ENCODE measurements at places on chromosomes 2 and 18. TPM values are rescaled to one million over a fixed set of nuclear protein-coding genes. Genes with fewer than 3 reads are reported as not detected.
A peak's percentile ranks its signal among the peaks of the same experiment; 100 is the strongest.

SLC23A3 gene
- total RNA-seq = 7.7 TPM

GRCh38 chr2:27931361-27931950 is 40.9 kb downstream of the BABAM2 start:
- no peak for ATAC-seq

GPAT2 gene
- 28.2 TPM for total RNA-seq

HJURP gene
- 90.4 TPM for total RNA-seq

DNA sequence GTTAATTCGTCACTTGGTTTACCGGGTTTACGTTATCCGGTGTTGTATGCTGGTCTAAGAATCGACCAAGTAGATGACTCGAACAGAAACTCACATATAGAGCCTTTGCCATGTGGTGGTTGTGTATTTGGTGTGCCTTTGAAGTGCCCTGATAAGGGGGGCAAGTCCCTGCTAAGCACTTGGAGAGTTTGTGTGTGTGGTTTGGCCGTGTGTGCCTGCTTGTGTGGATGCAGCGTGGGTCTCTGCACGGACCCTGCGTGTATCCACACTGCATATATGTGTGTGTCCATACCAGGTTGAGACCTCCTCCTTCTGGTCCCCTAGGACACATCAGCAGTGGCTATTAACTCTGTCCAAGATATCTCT is 2.4 kb upstream of the CELF4 start:
- no peak for ATAC-seq

MFSD2B gene
- not detected for total RNA-seq

GRCh38 chr2:233108611-233109490 is 48.7 kb downstream of the INPP5D start:
- peak; percentile 38 for ATAC-seq

- ATAC-seq = no peak
Observed at GRCh38 chr18:52452427-52452826, 112.4 kb downstream of the DCC start.

DNA sequence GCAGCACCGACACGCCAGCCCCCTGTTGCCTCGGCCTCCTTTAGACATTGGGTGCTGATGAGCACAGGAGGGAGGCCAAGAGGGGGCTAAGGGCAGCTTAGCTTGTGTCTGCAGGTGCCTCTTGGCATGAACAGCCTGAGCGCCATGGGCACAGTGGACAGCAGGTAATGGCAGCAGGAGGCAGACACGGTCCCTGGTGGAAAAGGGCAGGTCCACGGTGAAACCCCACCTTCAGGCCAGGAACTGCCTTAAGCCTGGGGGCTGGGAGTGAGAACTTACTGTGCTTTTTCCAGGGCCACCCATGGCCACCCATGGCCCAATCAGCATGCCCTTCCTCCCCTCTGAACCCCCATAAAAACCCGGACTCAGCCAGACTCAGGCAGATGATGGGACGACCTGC is 633.4 kb upstream of the TMEFF2 start:
- no peak for ATAC-seq

DNA sequence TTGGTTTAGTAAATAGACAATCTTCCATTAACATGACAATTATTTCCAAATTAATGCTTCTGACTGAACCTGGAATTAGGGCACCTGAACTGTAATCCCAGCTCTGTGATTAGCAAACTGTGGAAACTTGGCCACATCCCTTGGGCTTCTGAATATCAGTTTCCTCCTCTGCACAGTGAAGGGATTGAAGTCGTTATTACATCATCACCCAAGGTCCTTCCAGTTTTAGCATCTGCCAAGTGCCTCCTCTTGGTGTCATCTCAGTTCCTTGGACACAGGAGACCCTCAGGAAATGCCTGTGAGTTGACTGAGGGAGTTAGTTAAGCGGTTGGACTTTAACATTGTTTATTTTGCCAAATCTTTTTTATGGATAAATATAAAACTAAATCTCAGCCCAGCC is 64.8 kb downstream of the MOGAT1 start:
- ATAC-seq = no peak

PSMA8 gene
- not detected for total RNA-seq

DNA sequence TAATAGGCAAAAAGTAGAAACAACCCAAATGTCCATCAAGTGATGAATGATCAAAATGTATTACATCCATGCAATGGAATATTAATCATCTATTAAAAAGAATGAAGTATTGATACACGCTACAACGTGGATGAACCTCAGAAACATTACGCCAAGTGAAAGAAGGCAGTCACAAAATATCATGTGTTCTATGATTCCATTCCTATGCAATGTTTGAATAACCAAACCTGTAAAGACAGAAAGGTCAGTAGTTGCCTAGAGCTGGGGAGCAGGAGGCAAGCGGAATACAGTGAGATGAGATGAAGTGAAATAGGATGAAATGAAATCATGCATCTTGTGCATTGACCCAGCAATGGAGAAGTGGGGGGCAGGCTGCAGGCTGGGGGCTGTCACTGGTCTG is 17.9 kb upstream of the COL6A3 start:
- no peak for ATAC-seq

DNA sequence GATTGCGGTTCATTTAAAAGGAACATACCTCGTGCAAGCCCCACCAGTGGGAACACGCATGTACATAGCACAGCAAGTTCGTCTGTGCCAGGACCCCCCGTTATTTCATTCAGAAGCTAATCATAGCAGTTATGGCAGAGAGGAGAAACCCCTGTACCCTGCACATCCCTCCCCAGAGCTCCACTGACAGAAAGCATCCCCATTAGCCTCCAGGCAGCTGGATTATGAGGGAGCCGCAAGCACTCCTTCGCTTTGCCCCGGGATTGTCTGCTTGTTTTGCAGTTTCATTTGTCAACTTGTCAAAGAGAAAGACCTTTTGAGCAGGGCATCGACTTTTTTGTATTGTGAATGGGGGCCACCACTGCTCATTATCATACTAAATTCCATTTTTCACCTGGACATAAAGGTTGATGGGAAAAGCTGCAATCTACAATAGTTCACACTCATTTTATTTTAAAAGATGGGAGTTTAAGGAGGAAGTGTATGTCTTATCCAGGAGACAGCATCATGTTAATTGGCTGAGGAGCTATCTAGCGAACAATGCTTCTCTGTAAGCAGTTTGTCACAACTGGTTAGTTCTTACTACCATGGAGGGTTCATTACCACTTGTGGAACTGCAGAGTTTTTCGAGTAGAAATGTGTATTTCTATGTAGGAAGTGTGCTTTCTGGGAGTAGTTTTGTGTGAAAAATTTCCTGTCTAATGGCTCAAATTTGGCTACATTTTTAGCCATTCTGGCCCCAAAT is 255.3 kb downstream of the THSD7B start:
- no peak for ATAC-seq

DNA sequence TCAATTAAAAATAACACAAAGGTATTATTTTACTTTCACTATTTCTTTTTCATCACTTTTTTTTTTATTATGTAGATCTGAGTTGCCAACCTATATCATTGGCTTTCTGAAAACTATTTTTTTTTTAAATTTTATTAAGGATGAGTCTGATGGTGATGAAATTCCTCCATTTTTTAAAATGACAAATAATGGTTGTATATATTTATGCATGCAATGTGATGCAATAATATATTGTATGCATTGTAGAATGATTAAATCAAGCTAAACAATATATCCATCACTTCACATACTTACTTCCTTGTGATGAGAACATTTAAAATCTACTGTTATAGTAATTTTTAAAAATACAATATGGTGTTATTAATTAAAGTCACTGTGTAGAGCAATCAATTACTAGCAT is 1081.6 kb downstream of the CNTNAP5 start:
- ATAC-seq = no peak

All from activated T-helper 17 cell treated with anti-CD3 and anti-CD28 coated beads, Interleukin-2, amount 50 U/mL, for 72 hours (primary cell).